ENCODE measurements at places on chromosomes 3 and 15. TPM values are rescaled to one million over a fixed set of nuclear protein-coding genes. Genes with fewer than 3 reads are reported as not detected.

USP13 gene
- 5.8 TPM for polyA plus RNA-seq

GHSR gene
- not detected for polyA plus RNA-seq

SPTSSB gene
- polyA plus RNA-seq = not detected

DAZL gene
- polyA plus RNA-seq = 1.3 TPM

NUP210 gene
- 42.4 TPM for polyA plus RNA-seq

IQCF5 gene
- polyA plus RNA-seq = not detected

PLSCR2 gene
- polyA plus RNA-seq = not detected

RASGRP1 gene
- polyA plus RNA-seq = 7.2 TPM

MESP2 gene
- not detected for polyA plus RNA-seq

ACTC1 gene
- polyA plus RNA-seq = not detected

RTP1 gene
- not detected for polyA plus RNA-seq

SCAMP5 gene
- not detected for polyA plus RNA-seq

SCAANT1 gene
- not detected for polyA plus RNA-seq

DPPA4 gene
- 2.7 TPM for polyA plus RNA-seq

HES1 gene
- 14.3 TPM for polyA plus RNA-seq

ISLR gene
- polyA plus RNA-seq = not detected

SMAD6 gene
- polyA plus RNA-seq = not detected
